ENCODE measurements at places on chromosomes 3 and 15.

GRCh38 chr15:88835646-88836045 is 32.4 kb downstream of the ACAN start:
- DNase-seq, result no peak

GRCh38 chr3:99537416-99537815 is 101.0 kb upstream of the COL8A1 start:
- DNase-seq, result no peak

GRCh38 chr3:170635385-170635735 is 49.5 kb upstream of the SLC7A14 start:
- DNase-seq, result no peak

GRCh38 chr3:126274735-126275619 is 82.2 kb downstream of the KLF15 start:
- DNase-seq, result no peak
